ENCODE measurements at places on chromosomes 5 and 9.

DNA sequence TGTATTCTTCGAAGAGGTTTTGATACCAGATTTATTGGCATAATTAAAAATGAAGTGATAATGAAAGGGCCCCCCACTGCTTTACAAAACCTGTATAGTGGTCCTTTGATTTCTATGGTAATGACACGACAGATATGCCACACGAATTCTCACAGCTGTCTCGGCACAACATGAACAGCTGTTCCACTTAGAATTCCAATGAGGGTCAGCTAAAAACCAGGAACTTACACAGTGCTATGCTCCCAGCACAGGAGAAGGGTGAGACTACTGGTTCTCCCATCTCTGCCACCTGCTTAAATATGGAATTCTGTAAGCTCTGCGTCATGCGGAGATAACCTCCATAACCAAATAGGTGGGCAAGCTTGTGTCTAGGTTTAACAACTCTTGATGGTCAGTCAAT lies 183.0 kb upstream of the EFNA5 start:
- DNase-seq, result no peak

DNA sequence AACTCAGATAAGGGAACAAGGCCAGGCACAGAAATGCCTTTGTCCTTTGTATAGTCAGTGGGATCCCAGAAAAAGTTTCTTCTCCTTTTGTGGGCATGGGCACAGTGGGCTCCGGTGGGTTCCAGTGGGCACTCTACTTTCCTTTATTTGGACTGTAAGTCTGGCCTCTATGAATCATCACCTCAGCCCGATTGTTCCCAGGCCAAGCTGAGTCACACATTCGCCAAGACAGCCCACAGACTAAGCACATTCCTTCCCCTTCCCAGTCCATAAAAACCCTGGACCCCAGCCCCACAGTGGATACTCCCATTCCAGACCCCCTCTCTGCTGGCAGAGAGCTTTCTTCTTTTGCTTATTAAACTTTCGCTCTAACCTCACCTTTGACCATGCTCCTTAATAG lies 165.0 kb downstream of the FBXL17 start:
- no peak for DNase-seq

DNA sequence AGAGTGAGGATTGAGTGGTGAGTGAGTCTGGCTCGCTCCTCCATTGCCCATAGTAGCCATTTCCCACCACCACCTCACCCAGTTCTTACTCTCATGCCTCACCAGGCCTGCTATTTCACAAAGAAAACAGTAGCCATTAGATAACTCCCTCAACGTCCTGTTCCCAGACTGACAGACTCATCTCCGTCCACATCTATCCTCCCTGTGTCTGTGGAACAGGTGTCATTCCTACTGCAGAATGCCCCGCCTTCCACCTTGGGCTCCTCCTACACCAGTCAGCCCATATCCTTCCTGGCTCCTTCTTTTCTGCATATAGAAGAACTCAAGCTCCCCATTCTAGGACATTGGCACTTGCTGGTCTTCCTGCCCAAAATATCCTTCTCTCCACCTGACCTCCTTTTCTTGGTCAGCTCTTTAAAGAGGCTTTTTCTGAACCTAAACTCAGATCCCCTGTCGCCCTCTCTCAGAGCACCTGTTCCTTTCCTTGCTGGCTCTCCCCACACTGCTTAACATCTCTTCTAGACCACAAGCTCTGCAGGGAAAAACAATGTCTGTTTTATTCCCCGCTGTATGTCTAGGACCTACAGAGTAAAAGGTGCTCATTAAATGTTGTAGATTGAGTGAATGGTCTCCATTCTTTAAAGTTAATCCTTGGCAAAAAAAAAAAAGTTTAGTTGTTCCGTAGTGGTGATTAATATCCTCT lies 3.2 kb downstream of the TNFAIP8 start:
- no peak for DNase-seq

DNA sequence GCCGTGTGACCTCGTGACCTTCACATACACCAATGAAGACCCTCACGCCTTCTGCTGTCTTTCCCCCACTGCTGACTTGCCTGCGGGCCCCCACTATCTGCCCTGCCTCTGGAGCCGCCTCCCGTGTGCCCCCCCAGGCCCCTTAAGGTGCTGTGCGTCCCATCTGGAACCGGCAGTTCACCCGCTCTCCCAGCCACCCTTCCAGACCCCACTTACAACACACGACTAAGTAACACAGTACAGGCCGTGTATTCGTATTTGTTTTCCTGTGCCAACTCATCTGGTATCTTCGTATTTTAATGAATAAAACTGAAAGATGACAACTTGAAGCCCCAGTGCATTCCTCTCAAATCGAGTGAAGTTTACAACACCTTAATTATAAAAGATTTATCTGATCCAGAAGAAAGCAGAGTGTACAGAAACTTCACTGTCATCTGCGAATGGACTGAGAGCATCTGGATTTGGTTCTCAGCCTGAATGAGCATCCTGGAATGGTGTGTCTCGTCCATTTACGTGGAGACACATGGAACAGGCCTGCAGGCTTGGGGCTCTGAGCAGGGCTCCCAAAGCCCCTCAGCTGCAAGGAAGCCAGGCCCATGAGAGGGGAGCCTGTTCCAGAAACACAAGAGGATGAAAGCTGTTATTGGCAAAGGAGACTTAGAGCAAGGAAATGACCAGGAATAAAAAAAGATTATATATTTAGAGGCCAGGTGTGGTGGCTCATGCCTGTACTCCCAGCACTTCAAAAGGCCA lies 21.9 kb upstream of the TERT start:
- DNase-seq, result no peak

GRCh38 chr9:113482991-113483675 lies 19.6 kb downstream of the RGS3 start:
- DNase-seq, result no peak

DNA sequence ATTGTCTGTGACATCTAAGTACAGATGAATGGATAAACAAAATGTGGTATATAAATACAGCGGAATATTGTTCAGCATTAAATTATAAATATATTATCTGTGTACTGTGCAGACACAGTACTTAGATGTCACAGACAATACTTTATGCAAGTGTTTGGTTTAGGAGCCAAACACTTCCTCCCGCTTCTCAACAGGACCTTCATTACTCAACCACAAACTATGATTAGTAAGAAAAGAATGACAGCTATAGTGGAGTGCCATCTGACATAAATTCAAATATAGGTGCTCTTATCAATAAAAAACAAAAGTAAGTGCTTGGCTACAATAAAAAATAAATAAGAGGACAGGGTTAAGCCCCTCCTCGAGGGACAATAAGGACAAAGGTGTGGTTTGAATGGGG lies 38.9 kb upstream of the STX17 start:
- no peak for DNase-seq
